ENCODE measurements at places on chromosomes 1 and 21. TPM values are rescaled to one million over a fixed set of nuclear protein-coding genes. Genes with fewer than 3 reads are reported as not detected.

Gene SH2D1B
- 0.45 TPM for total RNA-seq

DNA sequence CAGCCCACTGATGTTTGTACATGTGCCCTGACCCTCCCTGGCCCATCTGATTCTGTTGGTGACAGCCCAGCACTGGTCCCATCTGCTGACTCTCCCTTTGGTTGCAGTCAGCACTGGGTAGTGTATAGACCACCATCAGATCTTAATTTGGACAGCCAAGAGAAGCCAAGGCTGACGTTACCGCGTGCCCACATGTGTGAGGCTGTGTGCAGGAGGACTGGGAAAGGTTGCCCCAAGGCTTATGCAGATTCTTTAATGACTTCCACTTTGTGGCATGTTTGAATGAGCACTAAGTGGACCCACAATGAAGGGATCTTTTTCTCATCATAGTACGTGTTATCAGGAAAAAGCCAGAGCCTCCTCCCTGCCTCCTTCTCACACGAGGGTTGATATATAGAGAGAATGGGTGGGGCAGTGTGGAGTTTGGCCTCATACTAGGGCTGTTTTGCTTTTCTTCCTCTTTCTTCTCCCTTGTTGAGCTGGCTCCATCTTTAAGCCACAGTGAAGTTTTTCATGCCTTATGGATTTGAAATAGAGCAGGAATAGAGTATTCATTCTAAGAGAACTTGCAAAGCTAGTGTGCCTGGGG is 93.5 kb downstream of the NAV1 start:
- no peaks in the 10 kb centered on the region for H3K36me3 ChIP-seq
- no peak overlapping the region for H3K4me3 ChIP-seq
- DNase-seq = no peak
- no peak overlapping the region for H3K27ac ChIP-seq
- no peaks in the 10 kb centered on the region for H3K27me3 ChIP-seq
- H3K4me1 ChIP-seq = peaks cover 23% of the 10 kb centered on the region

- H3K4me3 ChIP-seq = no peak overlapping the region
- no peaks in the 10 kb centered on the region for H3K27me3 ChIP-seq
- H3K4me1 ChIP-seq = no peaks in the 10 kb centered on the region
These were observed 33.0 kb upstream of the TP53BP2 start for GRCh38 chr1:223878598-223879325.

DNA sequence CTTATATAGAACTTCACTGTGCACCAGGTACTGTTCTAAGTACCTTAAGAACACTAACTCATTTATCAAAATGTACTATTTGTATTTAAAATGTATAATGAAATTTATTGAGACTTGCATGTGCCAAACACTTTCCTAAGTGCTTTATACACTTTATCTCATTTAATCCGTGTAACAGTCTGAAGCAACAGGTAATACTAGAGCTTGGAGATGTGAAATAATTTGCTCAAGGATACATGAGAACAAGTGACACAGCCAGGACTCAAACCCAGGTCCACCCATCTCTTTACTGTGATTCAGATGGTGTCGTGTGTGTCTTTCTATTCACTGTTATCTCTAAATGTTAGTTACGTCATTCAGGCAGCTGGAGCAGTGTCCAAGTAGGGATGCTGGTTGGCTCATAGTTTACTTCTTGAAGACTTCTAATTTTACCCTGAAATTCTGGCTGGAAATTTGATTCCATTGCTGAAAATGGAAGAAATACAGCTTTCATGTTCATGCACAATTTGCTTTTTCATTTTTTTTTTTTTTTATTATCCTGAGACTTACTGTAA is 169.7 kb upstream of the UBE2U start:
- H3K27ac ChIP-seq = peak overlapping the region; percentile 43
- peaks cover 18% of the 10 kb centered on the region for H3K4me1 ChIP-seq
- H3K36me3 ChIP-seq = no peaks in the 10 kb centered on the region
- no peak overlapping the region for H3K4me3 ChIP-seq

GRCh38 chr1:154420961-154421924 is 16.1 kb downstream of the IL6R start:
- H3K4me1 ChIP-seq = no peaks in the 10 kb centered on the region
- no peak overlapping the region for H3K27ac ChIP-seq
- no peak overlapping the region for H3K4me3 ChIP-seq
- DNase-seq = peak; percentile 49

Gene GJB3
- 0.42 TPM for total RNA-seq

GRCh38 chr1:111513410-111514020 is 10.1 kb upstream of the ADORA3 start:
- no peak overlapping the region for H3K27ac ChIP-seq
- peaks cover 4% of the 10 kb centered on the region for H3K4me1 ChIP-seq
- H3K36me3 ChIP-seq = no peaks in the 10 kb centered on the region
- H3K27me3 ChIP-seq = no peaks in the 10 kb centered on the region

DNA sequence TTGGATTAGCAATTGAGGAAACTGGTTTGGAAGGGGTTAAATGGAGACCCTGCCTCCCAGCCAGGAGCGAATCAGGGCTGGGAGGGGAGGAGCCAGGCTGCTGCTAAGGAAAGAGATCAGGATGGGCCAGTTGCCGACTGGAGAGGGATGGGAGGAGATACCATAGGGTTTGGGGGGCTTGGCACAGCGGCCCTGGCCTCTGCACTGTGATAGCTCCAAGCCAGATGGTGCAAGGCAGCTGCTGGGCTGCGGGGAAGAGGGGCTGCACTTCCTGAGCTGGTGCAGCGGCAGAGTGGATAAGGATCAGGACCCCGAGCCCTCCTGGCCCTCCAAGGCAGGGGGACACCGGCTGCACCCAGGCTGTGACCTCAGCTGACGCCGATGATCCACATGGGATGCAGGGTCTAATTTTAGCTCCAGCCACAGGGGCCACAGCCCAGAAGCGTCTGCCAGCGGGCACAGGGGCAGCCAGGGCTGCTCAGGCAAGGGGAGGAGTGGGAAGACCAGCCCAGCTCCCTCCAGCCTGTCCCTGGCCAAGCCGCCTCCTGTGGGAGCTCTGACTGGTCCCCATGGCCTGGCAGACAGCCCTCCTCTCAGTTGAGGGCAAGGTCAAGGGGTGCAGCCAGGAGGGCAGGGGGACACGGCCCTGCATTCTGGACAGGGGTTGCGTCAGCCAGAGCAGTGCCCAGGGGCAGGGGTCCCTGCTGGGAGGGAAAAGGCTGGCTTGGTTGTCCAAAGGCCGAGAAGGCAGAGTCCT is at the start of gene EXTL1:
Gene EXTL1 (plus strand): TSS at position 129 of the 757 bp plus-strand sequence. CDS start 872 bp downstream, outside the sequence.
- H3K4me1 ChIP-seq = no peaks in the 10 kb centered on the region
- no peak within 1 kb of the TSS for H3K27ac ChIP-seq
- no peaks in the 10 kb centered on the region for H3K27me3 ChIP-seq
- H3K4me3 ChIP-seq = no peak within 1 kb of the TSS
- no peak for DNase-seq

Gene TSACC
- not detected for total RNA-seq

Gene VWA5B1
- not detected for total RNA-seq

Gene VHLL
- not detected for total RNA-seq

DNA sequence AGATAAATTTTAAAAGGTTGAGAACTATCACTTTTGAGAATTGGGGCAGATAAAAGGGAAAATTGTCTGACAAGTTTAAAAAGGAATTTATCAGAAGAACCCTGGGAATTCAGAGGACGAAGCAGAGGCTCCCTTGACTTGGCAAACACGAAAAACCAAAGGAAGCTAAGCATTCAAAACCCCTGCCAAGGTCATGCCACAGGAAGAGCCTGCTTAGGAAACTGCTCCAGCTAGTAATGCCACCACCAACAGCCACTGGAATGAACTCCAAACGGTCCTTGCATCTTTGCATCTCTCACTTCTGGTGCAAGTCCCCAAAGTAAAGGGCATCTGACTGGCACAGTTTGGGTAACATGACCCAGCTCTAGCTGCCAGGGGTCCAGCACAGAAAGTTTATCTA is 7.2 kb downstream of the GPBP1L1 start:
- no peaks in the 10 kb centered on the region for H3K27me3 ChIP-seq
- peaks cover 5% of the 10 kb centered on the region for H3K4me1 ChIP-seq
- H3K27ac ChIP-seq = peak overlapping the region; percentile 67
- H3K4me3 ChIP-seq = no peak overlapping the region
- no peak for DNase-seq

Gene LRRIQ3
- total RNA-seq = 0.36 TPM

DNA sequence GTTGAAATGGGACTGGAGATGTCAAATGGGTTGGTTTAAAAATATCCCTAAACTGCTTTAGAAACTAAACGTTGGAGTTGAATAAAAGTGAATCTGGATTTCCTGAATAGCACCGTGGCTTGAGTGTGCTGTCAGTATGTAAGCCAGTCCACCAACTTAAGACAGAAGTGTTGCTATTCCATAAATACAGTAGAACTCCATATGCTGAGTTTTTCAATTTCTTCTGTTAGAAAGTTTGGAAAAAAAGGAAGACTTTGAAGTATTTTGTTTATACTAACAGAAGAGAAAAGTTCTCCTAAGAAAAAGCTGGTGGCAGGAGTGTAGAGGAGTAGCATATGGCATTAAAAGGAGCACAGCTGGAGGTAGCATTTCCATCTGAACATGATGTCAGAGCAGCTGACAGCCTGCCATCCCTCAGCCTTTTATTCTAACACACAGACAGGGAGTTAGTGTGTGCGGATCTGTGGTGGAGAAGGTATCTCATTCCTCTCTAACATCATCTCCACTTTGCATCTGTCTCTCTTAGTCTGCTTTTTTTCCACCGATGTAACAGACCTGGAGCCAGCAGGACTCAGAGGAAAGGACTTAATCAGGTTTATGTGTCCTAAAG is at the start of gene ZBTB18:
Gene ZBTB18 (plus strand): TSS at position 449 of the 610 bp plus-strand sequence. CDS start 149 bp downstream, at position 598.
- no peak for DNase-seq
- peak within 1 kb of the TSS; percentile 100 for H3K4me3 ChIP-seq
- no peaks in the 10 kb centered on the region for H3K27me3 ChIP-seq
- H3K4me1 ChIP-seq = no peaks in the 10 kb centered on the region
- H3K27ac ChIP-seq = no peak within 1 kb of the TSS
- H3K36me3 ChIP-seq = no peaks in the 10 kb centered on the region

GRCh38 chr1:183180634-183181056 is 5.4 kb upstream of the LAMC2 start:
- peak overlapping the region; percentile 33 for H3K27ac ChIP-seq
- H3K36me3 ChIP-seq = no peaks in the 10 kb centered on the region
- peak; percentile 76 for DNase-seq
- no peaks in the 10 kb centered on the region for H3K27me3 ChIP-seq
- no peak overlapping the region for H3K4me3 ChIP-seq

Gene AQP10
- 0.26 TPM for total RNA-seq

- no peak overlapping the region for H3K4me3 ChIP-seq
- H3K27ac ChIP-seq = no peak overlapping the region
- H3K36me3 ChIP-seq = no peaks in the 10 kb centered on the region
- H3K4me1 ChIP-seq = no peaks in the 10 kb centered on the region
These were observed 182.0 kb downstream of the PLPP3 start for GRCh38 chr1:56397409-56397808.

DNA sequence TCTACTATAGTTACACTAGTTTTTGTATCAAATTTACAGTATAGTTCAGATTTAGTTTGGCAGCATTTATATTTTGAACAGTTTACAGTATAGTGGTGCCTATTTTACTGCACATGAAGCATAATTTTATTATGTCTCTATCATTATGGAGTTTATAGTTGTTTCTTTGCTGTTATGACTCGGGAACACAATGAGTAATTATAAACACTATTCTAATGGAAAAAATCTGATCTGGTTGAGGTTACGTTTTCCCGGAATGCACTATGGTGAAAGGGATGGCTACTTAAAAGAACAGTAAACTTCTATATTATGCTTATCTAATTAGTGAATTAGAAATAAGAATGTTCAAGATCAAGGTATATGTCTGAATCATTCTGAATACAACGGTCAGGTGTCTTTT is 10.6 kb downstream of the LCA5L start:
- H3K4me3 ChIP-seq = no peak overlapping the region
- H3K27ac ChIP-seq = no peak overlapping the region
- H3K4me1 ChIP-seq = no peaks in the 10 kb centered on the region
- H3K36me3 ChIP-seq = no peaks in the 10 kb centered on the region
- no peaks in the 10 kb centered on the region for H3K27me3 ChIP-seq

- DNase-seq = no peak
- H3K27ac ChIP-seq = no peak overlapping the region
- no peak overlapping the region for H3K4me3 ChIP-seq
- no peaks in the 10 kb centered on the region for H3K4me1 ChIP-seq
These were observed 29.3 kb upstream of the MAN1C1 start for GRCh38 chr1:25587290-25587689.

Gene AMY1A
- total RNA-seq = not detected

DNA sequence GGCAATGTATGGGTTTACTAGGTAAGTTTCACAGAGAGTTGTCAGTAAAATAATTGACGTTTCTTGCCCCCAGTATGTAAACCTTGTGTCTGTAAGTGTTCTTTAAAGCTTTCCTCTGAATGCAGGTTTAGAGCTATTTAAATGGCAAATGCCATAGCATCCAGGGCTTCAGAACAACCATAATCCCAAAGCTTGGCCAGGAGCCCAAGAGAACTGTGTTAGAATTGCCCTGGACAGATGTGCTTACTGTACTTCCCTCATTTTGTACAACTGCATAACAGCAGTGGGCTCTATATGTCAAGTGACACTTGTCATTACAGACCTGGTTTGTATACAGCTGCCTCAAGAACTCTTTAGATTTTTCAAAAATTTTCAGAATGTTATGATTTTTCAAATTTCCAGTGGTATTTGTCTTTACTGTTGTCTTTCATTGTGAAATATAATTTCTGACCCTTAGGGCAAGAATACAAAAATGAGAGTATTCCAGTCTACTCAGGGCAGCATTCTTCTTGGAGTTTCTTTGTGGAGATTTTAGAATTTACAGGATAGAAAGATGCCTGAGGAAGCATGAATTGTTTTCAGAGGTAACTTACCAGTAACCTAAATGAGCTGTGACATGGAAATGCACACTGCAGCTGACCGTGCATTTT is 136.9 kb upstream of the L1TD1 start:
- DNase-seq = no peak
- H3K27me3 ChIP-seq = no peaks in the 10 kb centered on the region
- no peaks in the 10 kb centered on the region for H3K4me1 ChIP-seq
- H3K4me3 ChIP-seq = no peak overlapping the region
- H3K36me3 ChIP-seq = peaks cover 2% of the 10 kb centered on the region
- H3K27ac ChIP-seq = no peak overlapping the region

GRCh38 chr1:202835548-202836072 is 24.9 kb downstream of the PCAT6 start:
- H3K27ac ChIP-seq = no peak overlapping the region
- H3K27me3 ChIP-seq = no peaks in the 10 kb centered on the region
- no peak overlapping the region for H3K4me3 ChIP-seq
- no peaks in the 10 kb centered on the region for H3K36me3 ChIP-seq
- no peak for DNase-seq

DNA sequence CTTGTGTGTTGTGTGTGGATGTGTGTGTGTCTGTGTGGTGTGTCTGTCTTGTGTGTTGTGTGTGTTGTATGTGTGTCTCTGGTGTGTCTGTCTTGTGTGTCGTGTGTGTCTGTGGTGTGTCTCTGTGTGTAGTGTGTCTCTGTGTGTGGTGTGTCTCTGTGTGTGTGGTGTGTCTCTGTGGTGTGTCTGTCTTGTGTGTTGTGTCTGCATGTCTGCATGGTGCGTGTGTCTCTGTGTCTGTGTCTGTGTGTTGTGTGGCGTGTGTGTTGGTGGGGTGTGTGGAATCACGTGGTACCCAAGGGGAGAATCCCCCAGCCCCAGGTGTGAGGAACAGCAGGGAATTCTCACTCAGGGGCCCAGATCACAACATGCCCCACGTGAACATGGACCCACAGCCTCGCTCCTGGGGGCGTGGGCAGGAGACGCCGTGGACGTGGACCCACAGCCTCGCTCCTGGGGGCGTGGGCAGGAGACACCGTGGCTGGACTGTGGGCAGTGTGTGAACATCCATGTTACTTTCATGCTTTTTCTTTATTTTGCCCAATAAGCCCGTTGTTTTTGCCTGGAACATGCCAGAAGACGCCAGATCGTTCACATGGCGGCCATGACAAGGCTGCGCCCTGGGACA is 67.8 kb downstream of the SLC19A1 start:
- no peak overlapping the region for H3K4me3 ChIP-seq
- H3K36me3 ChIP-seq = no peaks in the 10 kb centered on the region
- DNase-seq = no peak
- H3K27me3 ChIP-seq = no peaks in the 10 kb centered on the region
- H3K27ac ChIP-seq = no peak overlapping the region

All from aorta (tissue), 5 donors.